D341Med (cell line): ENCODE measurements at places on chromosomes 6 and 20.

DNA sequence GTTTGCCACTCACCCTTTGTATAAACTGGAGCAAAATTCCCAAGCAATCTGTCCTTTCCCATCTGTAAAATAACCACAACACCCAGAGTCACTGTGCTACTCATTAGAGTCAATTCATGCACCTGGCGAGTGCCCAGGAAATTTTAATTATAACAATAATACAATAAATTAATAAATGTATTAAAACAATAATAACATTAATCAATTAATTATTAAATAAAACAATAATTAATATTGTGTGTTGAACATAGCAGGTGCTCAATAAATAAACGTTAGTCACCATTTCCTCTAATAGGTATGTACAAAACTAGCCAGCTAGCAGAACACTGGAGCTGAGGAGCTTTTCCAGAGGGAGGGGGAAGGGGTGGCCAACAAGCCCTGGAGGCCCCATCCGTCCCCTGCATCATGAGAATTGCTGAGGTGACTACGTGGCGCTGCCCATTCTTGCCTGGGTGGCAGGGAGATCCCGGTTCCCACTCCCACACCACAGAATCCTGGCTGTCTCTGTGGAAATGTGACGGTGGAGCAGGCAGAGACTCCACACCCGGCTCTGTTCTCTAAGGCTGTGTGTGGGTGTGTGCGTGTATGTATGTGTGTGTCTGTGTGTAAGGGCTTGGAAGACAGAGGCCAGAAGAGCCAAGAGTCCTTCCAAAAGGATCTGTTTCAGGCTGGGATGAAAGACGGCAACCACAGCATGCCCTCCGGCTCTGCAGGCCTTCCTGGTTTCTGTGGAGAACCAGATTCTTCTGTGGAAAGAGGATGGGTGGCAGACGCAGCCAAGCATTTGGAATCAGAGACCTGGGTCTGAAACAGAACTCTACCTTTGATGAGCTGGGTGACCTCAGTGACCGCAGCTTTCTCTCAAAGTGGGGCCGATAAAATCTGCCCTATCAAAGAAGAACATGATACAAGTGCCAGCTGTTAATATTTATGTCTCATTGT, 18.8 kb upstream of the EZR start:
- DNase-seq, result no peak

DNA sequence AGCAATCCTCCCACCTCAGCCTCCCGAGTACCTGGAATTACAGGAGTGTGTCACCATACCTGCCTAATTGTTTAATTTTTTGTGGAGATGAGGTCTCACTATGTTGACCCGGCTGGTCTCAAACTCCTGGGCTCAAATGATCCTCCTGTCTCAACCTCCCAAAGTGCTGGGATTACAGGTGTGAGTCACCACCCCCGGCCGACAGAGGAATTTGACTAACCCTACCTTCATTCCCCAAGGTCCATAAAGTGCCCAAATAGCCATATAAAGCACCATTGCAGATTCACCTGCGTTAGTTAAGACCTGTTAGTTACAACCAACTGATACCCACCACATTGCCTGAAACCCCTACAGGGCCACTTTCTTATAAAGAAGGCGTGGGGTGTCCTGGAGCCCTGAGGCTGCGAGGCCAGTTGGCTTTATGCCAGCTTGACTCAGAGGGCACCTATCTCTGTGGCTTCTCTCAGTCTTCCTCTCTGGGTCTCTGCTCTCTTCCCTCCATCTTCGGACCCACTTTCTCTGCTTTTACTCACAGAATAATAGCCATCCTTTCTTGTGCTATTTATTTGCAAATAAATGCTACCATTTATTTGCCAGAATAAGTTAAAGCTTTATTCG, 65.6 kb downstream of the SLC2A10 start:
- DNase-seq, result no peak

DNA sequence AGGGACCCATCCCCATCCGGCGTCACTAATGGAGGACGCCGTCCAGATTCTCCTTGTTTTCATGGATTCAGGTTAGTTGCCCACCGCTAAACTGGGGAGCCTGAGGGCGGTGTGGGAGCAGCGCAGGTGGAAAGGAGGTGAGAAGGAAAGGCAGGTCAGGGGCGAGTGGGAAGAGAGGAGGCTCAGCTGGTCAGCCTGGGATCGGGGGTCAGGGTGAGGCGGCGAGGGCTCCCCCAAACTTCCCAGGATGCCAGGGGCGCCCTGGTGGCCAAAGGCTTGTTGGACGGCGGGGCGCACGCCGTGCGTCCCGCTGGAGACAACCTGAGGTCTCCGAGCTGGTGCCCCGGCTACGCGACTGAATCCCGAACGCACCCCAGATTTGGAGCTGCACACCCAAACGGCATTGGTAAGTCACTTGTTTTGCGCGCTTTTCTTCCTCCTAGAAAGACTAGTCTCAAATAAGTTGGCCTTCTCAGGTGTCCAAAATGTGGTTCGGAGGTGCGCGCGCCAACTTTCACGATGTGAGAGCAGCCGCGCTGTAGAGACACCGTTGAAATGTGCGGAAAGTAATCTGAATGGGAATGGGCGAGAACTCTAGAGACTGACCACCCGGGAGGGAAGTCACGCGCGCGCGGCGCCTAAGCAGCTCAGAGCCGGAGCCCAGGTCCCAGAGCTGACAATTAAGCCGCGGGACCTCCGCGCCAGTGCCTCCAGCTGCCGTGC, 9.7 kb downstream of the GNAS-AS1 start:
- DNase-seq, result no peak

- no peak for DNase-seq
Measured at GRCh38 chr6:105785066-105785811, 300.9 kb upstream of the PRDM1 start.

- no peak for DNase-seq
Measured at GRCh38 chr6:18022398-18023231, 35.2 kb upstream of the KIF13A start.

DNA sequence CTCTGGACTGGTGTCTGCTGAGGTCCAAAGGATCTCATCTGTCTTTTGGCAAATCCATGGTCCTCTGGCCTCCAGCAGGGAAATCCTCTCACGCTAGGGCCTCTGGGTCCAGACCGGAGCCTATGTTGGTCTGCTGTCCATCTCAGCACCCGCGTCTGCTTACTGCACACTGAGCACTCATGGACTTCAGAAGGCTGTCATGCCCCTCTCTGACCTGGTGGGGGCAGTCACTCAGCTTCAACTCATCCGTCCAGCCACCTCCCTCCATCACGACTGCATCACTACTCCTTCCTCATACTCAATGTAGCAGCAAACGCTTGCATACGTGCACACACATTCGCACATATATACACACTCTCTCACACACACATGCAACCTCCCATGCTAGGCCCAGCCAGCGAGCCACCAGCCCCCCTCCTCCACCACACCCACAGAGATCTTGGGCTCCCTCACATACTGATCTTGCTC, 33.3 kb downstream of the GABRR2 start:
- DNase-seq, result peak; percentile 76
